ENCODE measurements at places on chromosomes 3 and 15.

GRCh38 chr3:12478326-12478725, 6.0 kb upstream of the TSEN2 start:
- DNase-seq: no peak

GRCh38 chr15:70385711-70386110, 288.0 kb upstream of the TLE3 start:
- DNase-seq: no peak

GRCh38 chr3:81958972-81959640, 197.7 kb upstream of the GBE1 start:
- no peak for DNase-seq

DNA sequence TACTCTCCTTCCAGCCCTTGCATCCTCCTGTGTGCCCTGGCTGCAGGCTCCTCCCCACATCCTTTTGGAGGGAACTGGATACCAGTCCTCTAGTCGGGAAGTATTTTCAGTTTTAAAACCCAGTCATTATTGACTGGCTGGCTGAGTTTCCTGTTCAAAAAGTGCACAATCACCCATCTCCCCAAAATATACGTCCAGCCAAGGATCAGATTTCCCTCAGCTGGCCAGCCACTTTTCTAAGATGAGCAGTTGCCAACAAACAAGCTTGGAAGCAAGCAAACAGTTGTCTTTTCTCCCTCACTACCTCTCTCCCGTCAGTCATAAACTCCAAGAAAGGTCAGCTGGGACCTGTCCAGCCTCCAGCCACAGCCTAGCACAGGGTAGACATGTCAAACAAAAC, 147.7 kb upstream of the GALNT15 start:
- no peak for DNase-seq

DNA sequence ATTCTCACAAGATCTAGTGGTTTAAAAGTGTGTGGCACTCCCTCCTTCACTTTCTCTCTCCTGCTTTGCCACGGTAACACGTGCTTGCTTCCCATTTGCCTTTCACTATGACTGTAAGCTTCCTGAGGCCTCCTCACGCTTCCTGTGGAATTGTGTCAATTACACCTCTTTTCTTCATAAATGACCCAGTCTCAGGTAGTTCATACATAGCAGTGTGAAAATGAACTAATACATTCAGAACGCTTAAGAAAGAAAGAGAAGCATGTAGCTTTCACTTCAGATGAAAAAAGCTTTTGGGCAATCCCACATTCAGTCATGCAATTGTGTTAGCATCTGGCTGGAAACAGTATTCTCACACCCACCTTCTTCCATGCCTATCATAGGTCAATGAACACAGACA, 24.4 kb downstream of the P3H2 start:
- DNase-seq: no peak

DNA sequence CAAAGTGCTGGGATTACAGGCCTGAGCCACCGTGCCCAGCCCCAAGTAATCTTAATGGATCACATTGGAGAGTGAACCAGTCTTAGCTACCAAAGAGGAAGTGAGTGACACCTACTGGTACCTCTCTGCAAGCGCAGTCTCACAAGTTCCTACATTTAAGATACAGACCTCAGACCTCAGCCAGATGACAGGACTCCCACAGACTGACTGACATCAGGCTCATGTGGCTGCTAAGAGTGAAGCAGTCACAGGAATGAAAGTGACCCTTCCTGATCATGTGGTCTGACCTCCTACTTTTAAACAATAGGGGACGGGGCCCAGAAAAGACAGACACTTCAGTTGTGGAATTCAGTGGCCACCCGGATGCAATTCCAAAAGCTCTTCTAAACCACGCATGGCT, 36.3 kb upstream of the GNB5 start:
- DNase-seq: peak; percentile 21

DNA sequence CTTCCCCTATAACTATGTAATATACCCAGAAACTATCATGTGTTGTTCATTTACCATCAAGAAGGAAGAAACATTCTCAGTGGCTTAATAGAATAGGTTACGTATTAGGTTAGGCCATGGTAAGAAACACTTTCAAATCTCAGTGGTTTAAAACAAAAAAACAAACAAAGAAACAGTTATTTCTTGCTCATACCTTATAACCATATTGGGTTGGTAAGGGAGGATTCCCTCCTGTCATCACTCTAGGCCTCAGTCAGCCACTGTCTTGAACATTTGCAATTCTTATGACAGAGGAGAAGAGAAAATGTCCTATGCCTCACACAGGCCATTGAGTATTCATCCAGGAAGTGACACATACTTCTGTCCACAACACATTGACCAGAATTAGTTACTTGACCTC, 727.7 kb upstream of the NECTIN3 start:
- DNase-seq: no peak

DNA sequence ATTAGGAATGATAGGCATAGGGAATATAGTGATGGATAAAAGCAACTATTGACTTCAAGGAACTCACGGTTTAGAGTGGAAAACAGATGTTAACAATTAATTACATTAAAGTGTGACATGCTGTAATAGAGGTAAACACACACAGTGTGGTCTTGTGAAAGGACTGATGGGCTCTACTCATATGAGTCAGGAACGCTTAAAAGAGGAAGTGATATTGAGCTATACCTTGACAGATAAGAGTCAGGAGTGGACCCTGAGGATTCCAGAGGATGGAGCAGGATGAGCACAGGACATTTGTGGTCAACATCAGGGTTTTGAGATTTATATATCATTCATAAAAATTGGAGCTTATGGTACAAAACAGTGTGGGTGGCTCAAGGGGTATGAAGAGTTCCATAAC, 11.0 kb downstream of the EXOG start:
- no peak for DNase-seq

DNA sequence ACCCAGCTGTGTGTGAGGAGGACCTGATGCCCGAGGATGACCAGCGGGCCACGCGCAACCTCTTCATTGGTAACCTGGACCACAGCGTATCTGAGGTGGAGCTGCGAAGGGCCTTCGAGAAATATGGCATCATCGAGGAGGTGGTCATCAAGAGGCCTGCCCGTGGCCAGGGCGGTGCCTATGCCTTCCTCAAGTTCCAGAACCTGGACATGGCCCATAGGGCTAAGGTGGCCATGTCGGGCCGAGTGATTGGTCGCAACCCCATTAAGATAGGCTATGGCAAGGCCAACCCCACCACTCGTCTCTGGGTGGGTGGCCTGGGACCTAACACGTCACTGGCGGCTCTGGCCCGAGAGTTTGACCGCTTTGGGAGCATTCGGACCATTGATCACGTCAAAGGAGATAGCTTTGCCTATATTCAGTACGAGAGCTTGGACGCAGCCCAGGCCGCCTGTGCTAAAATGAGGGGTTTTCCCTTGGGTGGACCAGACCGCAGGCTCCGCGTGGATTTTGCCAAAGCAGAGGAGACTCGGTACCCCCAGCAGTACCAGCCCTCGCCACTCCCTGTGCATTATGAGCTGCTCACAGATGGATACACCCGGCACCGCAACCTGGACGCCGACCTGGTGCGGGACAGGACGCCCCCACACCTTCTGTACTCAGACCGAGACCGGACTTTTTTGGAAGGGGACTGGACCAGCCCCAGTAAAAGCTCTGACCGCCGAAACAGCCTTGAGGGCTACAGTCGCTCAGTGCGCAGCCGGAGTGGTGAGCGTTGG, 1.5 kb downstream of the RBM15B start:
- no peak for DNase-seq

- DNase-seq: no peak
Observed at GRCh38 chr3:7847021-7847420, 654.6 kb upstream of the LMCD1 start.

DNA sequence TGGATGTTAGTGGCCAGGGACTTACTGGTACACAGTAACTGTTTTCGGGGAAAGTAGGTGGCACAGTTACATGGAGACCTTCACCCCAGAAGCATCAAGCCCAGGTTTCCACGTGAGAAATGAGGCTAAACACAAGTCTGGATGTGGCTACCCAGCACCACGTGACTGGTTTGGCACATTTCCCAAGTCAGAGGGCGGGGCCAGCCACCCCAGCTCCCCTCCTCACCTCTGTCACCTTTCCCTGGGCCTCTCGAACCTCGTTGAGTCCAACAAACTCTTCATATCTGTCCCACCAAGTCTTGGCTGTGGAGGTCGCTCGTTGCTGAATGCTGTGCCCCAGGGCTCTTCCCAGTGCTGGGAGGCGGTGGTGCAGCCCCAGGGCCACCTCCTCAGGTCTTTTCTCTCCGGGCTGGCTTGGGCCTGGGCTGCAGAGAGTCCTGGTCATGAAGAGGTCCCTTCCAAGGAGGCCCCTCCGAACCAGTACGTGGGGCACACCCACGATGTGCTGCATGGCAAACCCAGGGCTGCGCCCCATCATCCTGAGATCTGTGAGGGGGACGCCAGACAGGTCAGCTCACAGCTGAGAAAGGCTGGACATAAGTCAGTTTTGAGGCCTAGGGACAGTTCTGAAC, 4.8 kb upstream of the PLXNB1 start:
- DNase-seq: no peak

DNA sequence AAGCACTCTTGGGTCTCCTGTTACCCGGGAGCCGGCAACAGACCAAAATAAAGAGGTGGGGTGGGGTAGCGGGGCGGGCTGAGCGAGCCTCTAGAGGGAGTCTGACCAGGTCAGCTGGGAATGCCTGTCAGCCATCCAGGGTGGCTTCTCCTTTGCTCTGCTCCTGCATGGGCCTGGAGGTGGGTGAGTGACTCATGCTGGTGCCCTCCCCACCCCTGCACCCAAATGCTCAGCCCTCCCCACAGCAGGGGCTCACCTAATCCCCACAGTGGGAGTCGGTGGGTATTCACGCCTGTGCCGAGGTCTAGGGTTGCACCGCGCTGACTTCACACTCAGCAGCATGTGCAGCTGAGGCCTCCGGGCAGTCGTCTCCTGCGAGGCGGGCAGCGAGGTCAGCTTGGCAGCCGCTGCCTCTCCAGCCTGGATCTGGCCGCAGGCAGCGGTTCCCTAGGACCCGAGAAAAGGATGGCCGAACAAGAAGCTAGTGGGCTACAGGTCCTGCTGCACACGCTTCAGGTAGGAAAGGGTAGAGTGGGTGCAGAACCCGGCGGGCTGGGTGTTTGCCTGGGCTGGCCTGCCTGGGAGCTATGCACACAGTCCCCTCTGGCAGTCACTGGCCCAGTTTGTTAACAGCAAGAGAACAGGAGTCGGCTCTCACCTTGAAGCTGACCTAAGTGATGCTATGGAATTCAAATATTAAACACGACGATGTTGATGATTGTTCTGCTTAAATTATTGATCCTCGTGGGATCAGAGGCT, at the start of gene AGBL1:
Gene AGBL1, plus strand, starts transcription at position 364 of the 759 bp plus-strand sequence.
- no peak for DNase-seq

GRCh38 chr15:26889298-26889898, 22.5 kb downstream of the GABRA5 start:
- no peak for DNase-seq

- DNase-seq: no peak
Observed at GRCh38 chr3:136745916-136746315, 6.3 kb downstream of the STAG1 start.

GRCh38 chr3:25151903-25152295, 276.2 kb upstream of the RARB start:
- no peak for DNase-seq

DNA sequence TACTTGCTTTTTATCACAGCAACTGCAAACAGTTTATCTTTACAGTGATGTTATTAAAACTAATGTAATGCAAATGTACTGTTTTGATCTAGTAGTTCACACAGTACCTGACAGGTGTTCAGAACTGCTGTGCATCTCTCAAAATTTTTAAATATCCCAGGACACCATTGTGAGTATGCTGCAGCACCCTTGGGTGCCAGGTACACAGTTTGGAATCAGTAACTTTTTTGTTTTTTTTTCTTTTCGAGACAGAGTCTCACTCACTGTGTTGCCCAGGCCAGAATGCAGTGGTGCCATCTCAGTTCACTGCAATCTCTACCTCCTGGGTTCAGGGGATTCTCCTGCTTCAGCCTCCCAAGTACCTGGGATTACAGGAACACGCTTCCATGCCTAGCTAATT, 3.0 kb downstream of the KNL1 start:
- no peak for DNase-seq

GRCh38 chr3:150161011-150161410, 190.3 kb upstream of the PFN2 start:
- DNase-seq: no peak

GRCh38 chr3:52317208-52318000, 1.3 kb downstream of the DNAH1 start:
- peak; percentile 25 for DNase-seq

- no peak for DNase-seq
Observed at GRCh38 chr3:104347291-104347690, 1019.4 kb upstream of the ALCAM start.

DNA sequence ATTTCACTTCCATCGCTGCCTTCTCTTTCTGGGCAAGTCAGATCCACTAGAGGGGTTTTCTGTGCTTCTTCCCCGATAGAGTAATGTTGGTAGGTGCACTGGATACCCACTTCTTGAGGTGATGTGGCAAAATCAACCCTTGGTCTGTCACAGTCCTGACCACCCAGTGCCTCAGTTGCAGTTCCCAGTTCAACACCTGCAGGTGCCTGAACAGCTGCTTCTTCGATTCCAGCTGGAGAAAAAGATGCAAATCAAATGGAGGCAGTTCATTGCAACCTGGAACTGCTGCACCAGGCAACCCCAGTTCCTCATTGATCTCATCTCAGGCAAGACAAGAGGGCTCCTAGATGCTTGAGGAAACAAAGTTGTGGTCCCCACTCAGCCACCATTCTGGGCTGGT, 186.6 kb downstream of the UBE2E2 start:
- DNase-seq: no peak

GRCh38 chr15:62465173-62465572, 300.1 kb upstream of the C2CD4B start:
- no peak for DNase-seq

GRCh38 chr3:46866720-46867549, 3.7 kb upstream of the MYL3 start:
- DNase-seq: peak; percentile 73

- no peak for DNase-seq
Observed at GRCh38 chr15:89628806-89629715, 26.2 kb downstream of the KIF7 start.

GRCh38 chr15:50140098-50140497, 21.1 kb upstream of the ATP8B4 start:
- DNase-seq: no peak

GRCh38 chr15:27832237-27832596, 266.9 kb downstream of the OCA2 start:
- DNase-seq: no peak

DNA sequence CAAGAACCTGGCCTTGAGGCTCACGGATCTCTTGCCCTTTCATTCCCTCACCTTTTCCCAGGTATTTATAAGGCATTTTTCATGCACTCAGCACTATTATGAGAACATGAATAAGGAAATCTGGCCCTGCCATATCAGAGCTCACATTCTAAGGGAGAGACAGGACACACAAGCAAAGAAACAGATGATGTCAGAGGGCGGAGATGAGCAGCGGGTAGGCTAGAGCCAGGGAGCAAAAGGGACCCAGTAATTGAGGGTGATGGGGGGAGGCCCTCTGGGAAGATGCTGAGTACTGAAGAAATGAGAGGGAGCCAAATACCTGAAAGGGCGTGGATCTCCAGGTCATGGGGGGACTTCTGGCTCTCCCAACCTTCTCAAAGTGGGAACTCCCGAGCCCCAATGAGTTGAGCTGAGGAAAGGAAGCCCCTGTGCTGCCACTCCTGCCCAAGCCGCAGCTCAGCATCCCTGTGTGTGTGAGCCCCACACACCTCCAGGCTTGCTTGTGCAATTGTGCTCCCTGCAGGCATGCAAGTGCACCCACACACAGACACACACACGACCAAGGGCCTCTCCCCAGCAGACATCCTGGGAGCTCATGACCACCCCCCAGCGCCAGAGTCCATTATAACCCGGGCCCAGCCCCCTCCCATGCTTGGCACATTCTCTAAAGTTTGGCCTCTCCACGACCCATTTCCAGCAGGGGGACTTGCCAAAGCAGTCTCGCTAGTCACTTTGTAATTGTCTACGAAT, 81.4 kb upstream of the PXYLP1 start:
- no peak for DNase-seq

GRCh38 chr15:39719109-39719508, 63.5 kb downstream of the FSIP1 start:
- DNase-seq: no peak

All from activated naive CD8-positive, alpha-beta T cell treated with anti-CD3 and anti-CD28 coated beads, Interleukin-2, amount 50 U/mL, for 16 hours (primary cell).